ENCODE measurements at places on chromosomes 3 and 15.

- DNase-seq: no peak
Measured at GRCh38 chr3:18245721-18246120, 179.4 kb downstream of the SATB1 start.

DNA sequence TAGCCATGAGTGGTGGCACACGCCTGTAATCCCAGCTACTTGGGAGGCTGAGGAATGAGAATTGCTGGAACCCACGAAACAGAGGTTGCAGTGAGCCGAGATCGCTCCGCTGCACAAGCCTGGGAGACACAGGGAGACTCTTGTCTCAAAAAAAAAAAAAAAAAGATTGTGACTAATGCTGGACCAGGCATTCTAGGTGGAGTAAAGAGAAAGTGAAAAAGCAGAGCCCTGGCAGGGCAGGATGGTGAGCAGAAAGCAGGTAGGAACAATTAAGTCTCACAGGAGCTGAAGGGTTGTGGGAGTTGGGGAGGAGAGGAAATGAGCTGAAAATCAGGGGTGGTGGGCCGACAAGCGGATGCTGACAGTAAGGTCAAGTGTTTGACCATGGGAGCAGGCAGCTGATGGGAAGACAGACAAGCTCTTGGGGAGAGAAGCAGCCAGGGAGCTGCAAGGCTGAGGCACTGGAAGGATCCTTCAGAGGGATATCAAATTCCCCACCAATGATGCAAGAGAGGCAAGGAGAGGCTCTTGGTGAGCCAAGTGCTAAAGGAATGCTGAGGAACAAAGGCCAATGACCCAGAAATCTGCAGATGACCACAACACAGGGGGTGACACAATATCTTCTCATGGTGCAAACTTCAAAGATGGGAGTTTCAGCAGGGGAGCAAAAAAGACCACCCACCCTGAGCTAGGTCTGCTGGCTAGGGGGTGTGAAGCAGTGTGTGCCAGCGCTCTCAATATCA lies 251.1 kb downstream of the ULK4 start:
- DNase-seq: no peak

GRCh38 chr3:103167850-103168249 lies 733.0 kb downstream of the ZPLD1 start:
- no peak for DNase-seq

DNA sequence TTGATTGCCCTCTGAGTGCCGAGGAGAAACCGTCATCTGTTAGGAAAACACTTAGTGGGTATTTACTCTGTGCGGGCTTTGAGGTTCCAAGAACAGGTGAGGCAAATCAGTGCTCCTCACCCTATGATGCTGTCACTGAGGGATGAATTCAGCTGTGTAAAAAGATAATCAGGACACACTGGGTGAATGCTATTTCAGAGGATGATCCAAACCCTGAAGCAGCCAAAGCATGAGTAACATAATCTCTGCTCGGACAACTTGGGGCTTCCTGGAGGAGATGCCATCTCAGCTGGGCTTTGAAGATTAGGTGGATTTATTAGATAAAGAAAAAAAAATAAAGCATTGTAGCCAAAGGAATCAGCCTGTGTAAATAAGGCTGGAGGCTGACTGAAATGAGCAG lies 10.5 kb upstream of the GADL1 start:
- DNase-seq: no peak

GRCh38 chr15:65666257-65666656 lies 44.5 kb downstream of the SLC24A1 start:
- no peak for DNase-seq

DNA sequence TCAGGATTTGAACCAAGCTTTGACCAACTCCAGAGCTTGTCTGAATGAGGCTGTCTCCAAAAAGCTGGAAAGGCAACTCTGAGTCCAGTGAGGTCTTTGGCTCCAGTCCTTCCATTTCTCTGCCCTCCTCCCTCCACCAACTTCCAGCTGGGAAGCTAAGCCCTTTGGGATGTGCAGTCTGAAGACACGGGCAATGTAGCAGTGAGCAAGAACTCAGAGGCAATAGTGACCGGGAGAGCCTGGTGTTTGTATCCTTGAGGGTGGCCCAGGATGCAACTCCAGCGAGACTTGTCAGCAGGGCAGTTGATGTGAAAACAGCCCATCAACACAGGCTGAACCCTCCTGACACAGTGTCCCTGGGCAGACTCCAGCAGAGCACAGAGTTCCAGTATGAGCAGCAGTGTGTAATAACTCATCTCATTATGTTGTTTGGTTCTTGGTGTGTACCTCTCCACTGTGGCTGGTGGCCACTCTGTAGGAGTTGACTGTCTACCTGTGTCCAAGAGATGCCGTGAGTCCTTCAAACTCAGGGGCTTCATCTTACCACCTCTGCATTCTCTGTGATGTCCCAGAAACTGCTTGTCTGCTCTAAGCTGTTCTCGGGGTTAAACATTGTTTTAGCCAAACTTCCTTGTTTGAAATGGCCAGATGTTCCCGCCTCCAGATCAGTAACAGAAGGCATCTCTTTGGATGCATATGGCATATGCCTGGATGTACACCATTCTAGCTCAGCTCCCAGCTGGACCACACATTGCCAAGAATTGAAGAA lies 6.6 kb downstream of the CDCP1 start:
- no peak for DNase-seq

DNA sequence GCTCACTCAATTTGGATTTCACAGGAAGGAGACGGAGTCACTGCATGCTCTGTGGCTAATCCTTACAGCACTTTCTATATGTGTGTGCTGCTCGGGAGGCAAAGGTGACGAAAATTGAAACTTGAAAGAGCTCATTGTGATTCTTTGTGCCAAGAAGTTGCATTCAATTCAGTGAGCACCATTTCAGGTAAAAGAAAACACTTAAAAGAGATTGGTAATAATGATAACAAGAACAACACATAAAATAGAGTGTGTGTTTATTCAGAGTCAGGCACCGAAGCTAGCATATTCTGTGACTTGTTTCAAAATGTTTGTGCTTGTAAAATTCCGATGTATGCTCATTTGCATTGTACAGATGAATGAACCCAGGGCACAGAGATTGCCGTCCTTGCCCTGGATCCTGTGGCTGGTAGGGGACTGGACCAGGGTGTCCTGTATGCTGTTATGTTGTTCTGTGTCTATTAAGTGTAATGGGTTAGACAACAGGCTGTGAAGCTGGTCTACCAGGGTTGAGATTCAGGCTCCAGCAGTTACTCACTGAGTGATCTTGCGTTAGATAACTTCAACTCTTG lies 193.3 kb upstream of the PROK2 start:
- DNase-seq: no peak

- no peak for DNase-seq
Measured at GRCh38 chr3:65338571-65338970, 650.8 kb upstream of the ADAMTS9 start.

DNA sequence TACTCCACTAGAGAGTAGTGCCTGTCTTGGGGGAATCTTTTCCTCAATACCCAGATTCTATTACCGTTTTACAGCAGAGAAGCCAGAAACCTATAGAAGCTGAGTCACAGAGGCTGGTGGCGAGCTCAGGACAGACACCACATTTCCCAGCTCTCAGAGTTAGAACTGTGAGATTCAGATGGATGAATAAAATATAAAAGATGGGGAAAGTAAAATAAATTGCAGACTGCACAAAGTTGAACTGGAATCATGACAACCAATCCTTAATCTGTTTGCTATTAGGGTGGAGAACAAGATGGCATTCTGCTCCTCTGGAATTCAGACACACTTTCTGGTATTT lies 40.5 kb upstream of the CMSS1 start:
- no peak for DNase-seq

DNA sequence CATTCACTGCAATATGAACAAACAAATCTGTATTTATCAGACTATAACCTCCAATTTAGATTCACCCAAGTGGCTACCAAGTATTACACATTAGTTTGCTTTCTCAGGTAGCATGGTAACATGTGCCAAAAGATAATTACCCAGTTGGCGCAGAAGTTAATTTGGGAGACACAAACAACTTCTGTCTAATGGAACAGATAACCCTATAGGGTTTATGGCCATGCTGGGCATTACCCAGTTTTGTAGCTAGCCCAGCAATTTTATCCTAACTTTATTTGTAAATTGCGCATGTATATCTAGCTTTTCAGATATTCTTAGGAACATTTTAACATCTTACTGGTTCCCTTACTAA lies 780 bp downstream of the RPL22L1 start:
- no peak for DNase-seq

- DNase-seq: no peak
Measured at GRCh38 chr3:120048355-120049041, 45.7 kb downstream of the GSK3B start.

GRCh38 chr3:82636177-82636576 lies 874.7 kb upstream of the GBE1 start:
- DNase-seq: no peak

- no peak for DNase-seq
Measured at GRCh38 chr3:9653565-9654248, 4.4 kb downstream of the MTMR14 start.

- DNase-seq: no peak
Measured at GRCh38 chr15:34241376-34242330, 16.8 kb downstream of the EMC4 start.

- DNase-seq: no peak
Measured at GRCh38 chr3:25686766-25687165, 22.1 kb upstream of the TOP2B start.

- DNase-seq: no peak
Measured at GRCh38 chr3:178063461-178063860, 472.8 kb upstream of the KCNMB2 start.

DNA sequence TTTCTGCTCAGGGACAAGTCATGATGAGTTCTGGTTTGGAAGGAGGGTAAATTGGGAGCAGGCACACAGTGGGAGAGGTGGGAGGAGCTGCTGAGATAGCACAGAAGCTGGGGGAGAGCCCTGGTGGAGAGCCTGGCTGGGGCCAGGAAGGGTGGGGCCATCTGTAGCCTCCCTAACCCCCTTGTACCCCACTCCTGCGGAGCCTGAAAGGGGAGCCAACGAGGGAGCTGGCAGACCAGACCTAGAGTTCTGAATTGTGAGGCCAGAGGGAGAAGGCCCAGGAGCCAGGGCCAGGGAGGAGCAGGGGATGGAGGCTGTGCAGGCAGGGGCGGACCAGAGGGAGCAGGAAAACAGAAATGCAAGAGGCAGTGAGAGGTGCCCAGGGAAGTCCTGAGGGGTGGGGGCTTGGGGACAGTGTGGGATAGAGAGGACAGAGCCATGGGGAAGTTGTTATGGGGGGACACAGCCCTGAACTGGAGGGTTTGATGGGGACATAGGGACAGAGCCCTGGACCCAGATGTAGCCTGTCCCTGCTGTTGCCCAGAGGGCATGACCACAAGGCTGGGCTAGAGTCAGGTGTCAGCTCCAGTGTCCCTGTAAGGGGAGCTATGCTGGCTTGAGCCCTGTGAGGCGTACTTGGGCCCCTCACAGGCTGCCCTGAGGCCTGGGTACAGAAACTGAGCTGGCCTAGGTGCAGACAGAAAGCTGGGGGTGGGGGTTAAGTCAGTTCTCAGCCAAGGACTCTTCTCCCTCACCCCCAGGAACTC lies 1.2 kb downstream of the TMIE start:
- DNase-seq: no peak

DNA sequence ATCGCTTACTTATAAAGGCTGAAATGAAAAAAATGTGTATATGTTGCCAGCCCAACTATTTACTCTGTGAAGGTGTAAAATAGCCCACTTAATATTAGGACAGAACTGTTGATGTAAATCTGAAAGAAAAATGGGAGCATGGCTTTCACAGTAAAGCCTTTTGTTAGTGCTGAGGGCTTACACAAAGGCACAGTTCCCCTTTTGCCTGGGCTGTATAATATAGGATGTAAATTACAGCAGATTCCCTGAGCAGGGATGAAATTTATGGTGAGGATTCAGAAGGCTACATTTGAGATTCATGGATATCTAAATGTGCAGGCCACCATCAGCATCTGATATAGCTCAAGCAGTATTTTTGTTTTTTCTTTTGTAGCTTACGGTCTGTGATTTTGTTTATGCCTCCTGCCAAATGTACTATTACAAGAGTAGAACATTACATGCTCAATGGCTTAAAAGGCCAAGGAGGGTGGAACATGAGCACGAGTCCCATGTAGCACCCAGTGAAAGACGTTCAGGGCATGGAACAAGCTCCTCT lies 109.1 kb upstream of the ATP10A start:
- DNase-seq: no peak

DNA sequence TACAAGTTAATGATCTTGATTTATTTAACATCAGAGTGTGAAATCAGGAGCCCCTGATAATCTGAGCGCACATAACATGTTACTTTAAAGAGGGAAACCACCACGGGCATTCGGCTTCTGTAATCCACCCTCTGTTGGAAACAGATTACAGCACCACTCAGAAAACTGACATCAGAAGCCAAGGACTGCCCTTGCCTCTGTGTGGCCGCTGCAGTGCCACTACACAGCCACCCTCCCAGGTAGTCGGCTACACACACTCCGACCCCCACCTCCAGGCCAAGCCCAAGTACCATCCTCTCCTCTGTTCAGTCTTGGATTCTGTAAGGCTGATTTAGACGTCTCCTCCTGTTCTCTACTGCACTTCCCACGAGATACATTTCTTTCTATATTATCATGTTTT lies 251.7 kb downstream of the GABRB3 start:
- no peak for DNase-seq

DNA sequence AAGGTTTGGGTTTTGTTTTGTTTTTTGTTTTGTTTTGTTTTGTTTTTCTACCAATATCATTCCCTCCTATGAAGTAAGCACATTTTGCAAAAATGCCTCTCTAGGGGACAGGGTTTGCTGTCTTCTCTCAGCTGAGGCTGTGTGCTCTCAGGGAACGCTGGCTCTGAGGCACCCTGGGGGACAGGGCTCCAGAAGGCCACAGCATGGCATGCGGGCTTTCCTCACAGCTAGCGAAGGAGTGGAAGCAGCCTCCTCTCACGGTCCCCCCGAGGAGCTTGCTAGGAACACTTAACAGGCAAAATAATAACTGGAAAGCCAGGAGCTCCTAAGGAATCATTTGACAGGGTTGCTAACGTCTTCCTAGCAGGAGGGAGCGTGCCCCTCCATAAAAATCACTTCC lies 227.7 kb upstream of the ST8SIA2 start:
- DNase-seq: no peak

DNA sequence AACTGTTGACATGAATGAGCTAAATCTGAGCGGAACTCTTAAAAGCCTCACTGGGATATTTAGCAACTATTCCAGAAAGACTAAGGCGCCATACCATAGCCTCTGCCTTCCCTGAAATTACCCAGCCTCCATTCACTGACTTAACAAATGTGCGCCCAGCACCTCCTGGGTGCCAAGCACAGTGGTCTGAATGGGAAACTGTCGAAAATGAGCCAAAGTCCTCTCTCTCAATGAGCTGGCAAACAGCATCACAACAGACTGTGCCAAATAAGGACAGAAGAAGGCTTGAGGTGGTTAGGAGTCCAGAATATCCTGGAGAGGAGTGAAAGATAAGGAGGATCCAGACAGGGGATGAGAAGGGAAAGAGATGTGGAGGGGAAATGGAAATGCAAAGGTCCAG lies 332.4 kb downstream of the MAGI1 start:
- no peak for DNase-seq

GRCh38 chr3:59563072-59563605 lies 513.3 kb upstream of the CFAP20DC start:
- DNase-seq: no peak

Data from left colon (tissue), 2 donors.